ENCODE measurements at places on chromosomes 5 and 9.

DNA sequence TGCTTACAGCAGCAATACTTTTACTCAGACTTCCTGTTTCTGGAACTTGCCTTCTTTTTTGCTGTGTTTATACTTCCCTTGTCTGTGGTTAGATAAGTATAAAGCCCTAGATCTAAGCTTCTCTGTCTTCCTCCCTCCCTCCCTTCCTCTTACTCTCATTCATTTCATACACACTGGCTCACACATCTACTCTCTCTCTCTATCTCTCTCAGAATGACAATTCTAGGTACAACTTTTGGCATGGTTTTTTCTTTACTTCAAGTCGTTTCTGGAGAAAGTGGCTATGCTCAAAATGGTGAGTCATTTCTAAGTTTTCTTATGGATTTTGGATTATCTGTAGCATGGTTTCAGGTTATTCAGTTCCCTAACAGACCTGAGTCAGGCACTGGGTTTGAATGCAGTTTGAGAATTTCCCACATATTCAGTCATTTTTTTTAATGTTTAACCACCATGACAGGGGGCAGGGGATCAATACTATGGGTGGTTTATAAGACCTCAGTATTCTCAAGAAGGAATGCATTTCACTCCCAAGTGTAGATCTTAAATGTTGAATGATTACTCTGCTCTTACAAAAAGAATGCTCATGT lies at the start of gene IL7R:
IL7R (plus strand) TSS at position 127 of the 587 bp plus-strand sequence; CDS start at position 214, 87 bp downstream.
- no peak for DNase-seq

- DNase-seq = no peak
Observed at GRCh38 chr5:80149161-80149609, 106.7 kb downstream of the SERINC5 start.

DNA sequence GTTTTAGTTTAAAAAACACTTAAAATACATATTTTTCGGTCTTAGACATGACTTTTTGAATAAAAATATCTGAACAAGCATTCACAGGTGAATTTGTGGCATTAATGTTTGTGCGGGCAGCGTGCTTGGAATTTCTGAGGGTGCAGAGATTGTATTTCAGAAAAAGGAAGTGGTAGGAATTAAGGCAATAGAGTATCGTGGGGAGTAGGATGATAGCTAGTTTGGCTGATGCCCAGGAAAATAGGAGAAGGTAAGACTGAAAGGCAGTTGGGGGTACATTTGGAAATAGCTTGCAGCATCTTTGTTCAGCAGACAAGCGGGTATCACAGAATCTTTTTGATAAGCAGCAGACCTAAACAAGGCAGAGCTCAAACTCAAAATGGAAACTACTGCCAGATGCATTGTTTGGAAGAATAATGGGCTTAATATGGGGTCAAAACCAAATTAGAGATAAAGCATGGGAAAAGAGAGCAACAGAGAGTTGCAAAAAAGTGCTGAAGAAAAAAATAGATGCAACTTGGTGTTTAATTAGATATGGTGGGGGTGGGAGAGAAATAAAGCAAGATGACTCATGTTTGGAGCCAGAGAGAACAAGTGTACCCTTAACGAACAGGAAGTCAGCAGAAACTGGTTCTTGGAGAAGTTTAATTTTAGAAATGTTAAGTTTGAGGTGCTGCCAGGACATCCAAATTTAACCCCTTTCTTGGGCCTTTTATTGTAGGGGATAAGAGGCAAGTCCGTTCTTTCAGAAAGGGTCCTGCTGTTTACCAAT lies 85.7 kb upstream of the ARRDC3 start:
- no peak for DNase-seq

- DNase-seq = no peak
Observed at GRCh38 chr5:133653760-133654049, 41.4 kb upstream of the FSTL4 start.

DNA sequence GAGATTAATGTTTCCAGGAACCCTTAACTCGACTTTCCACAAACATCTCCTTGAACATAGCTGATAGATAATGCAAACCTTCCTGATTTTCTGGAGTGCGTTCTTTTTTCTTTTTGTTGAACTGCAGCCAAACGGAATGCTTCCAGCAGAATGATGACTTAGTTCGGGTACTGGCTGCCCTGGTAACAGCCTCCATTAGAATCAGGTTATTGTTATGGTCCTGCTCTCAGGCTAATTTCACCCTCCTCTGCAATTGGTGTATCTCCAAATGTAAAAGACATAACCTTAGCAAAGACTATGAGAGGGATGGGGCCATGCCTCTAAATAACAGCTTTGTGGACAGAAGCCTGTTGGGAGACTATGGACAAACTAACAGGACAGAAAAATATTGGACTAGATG lies 116.5 kb downstream of the PDE4D start:
- no peak for DNase-seq

DNA sequence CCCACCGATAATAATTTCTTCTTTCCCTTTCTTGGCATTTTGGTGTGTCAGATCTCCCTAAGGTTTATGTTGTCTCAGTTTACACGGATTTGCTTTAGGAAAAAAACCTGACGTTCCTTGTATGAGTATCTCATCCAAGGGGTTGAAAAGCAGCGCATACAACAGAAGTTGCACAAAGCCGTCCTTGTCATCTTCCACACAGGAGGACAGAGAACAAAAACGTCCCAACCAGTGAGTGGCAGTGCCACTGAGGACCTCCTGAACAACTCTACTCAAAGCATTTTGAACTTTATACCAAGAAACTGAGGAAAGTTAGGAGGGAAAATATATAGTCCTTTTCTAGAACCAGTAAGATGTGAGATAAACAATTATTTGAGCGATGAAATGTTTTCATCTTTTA lies 547.0 kb downstream of the PDE4D start:
- no peak for DNase-seq

DNA sequence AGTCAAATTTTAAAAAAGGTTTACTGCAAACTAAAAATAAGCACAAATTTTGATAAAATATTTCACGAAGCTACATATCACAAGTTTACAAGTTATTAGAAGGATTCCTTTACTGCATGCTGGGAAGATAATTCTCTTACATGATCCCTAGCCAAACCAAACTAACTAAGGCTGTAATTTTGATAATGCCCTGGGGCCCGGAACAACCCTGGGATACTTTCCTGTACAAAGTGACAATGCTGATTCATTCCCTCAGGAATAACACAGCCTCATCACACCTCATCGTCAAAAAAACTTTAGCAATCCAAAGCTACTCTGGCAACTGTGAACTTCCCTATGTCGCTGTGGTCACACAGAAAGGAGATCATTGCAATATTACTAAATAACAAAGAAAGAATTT lies 402.9 kb downstream of the RAB3C start:
- no peak for DNase-seq

- no peak for DNase-seq
Observed at GRCh38 chr5:7904170-7904569, 35.2 kb downstream of the MTRR start.

Data from NCI-H524 treated with DMSO at 0.1 percent for 48 hours (cell line).